ENCODE measurements at places on chromosomes 13 and 19.

GRCh38 chr19:55578031-55578760, 2.5 kb downstream of the ZNF579 start:
- peaks cover 7% of the 10 kb centered on the region for H3K4me1 ChIP-seq
- no peak overlapping the region for H3K4me3 ChIP-seq
- peaks cover 20% of the 10 kb centered on the region for H3K36me3 ChIP-seq
- H3K27me3 ChIP-seq, result no peaks in the 10 kb centered on the region
- DNase-seq, result no peak
- no peak overlapping the region for H3K27ac ChIP-seq

DNA sequence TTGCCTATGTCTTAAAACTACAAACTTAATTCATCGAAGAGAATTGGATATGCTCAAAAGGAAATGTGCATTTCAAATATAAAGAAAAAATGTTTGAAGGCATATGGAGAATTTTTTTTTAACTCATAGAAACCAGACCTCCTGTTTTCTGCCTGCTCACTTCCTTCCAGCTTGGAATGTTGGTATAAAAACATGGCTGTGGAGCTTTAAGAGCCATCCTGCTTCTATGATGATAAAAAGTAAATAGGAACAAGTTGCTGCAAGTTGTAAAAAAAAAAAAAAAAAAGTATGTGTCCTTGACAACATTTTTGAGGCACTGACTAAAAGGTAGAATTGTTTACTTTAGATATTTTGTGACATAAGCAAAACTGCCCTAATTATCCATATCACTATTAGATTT, 1230.7 kb downstream of the PCDH9 start:
- no peak for DNase-seq
- no peaks in the 10 kb centered on the region for H3K4me1 ChIP-seq
- no peaks in the 10 kb centered on the region for H3K27me3 ChIP-seq

GRCh38 chr13:81987159-81987558, 1646.2 kb upstream of the SPRY2 start:
- no peak overlapping the region for H3K4me3 ChIP-seq
- no peaks in the 10 kb centered on the region for H3K27me3 ChIP-seq
- no peak for DNase-seq
- no peaks in the 10 kb centered on the region for H3K36me3 ChIP-seq
- no peaks in the 10 kb centered on the region for H3K4me1 ChIP-seq
- no peak overlapping the region for H3K27ac ChIP-seq

- H3K4me3 ChIP-seq, result no peak overlapping the region
- H3K36me3 ChIP-seq, result no peaks in the 10 kb centered on the region
- peaks cover 10% of the 10 kb centered on the region for H3K4me1 ChIP-seq
- H3K27ac ChIP-seq, result no peak overlapping the region
- H3K27me3 ChIP-seq, result no peaks in the 10 kb centered on the region
Measured at GRCh38 chr13:39895254-39895653, 239.8 kb downstream of the COG6 start.

DNA sequence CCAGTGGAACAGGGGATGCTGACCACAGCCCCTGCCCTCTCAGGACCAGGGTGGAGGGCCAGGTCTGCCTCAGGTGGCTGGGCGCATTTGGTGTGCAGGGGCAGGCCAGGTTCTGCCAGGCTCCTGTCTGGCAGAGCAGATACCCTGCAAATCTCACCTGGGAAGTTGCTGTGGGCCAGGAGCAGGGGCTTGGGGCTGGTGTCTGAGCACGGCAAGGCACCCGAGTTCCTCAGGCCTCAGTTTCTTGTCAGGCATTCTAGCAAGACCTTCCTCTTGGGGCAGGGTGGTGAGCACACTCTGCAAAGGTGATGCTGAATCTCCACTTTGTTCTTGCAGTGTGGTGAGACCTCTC, 1.1 kb downstream of the CRTC1 start:
- no peak overlapping the region for H3K4me3 ChIP-seq
- no peaks in the 10 kb centered on the region for H3K4me1 ChIP-seq
- DNase-seq, result no peak
- no peak overlapping the region for H3K27ac ChIP-seq
- no peaks in the 10 kb centered on the region for H3K27me3 ChIP-seq
- H3K36me3 ChIP-seq, result no peaks in the 10 kb centered on the region

- no peaks in the 10 kb centered on the region for H3K36me3 ChIP-seq
- no peak overlapping the region for H3K27ac ChIP-seq
- no peaks in the 10 kb centered on the region for H3K27me3 ChIP-seq
- DNase-seq, result no peak
- H3K4me1 ChIP-seq, result no peaks in the 10 kb centered on the region
Measured at GRCh38 chr13:44169018-44169911, 204.4 kb upstream of the SERP2 start.

DNA sequence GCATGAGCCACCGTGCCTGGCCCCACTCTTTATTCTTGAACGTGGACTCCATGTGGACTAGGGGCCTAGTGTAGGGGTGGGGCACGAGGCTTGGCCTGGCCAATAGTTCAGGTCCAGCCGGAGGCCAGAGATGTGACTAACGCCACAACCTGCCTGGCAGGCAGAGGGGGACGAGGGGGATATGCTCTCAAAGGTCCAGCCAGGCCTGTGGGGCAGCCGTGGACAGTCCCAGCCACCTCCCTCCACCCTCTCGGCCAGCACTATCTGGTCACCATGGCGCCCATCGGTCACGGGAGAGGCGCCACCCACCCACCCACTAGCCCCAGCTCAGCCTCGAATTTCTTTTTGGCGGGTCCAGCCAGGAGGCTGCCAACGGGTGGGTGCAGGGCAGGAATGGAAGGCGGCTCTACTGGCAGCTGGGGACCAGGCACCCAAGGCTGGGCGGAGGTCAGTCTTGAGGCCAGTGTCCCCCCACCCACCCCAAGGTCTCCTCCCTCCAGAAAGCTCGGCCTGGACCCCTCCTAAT, 2.2 kb upstream of the CERS1 start:
- peaks cover 3% of the 10 kb centered on the region for H3K36me3 ChIP-seq
- no peaks in the 10 kb centered on the region for H3K27me3 ChIP-seq
- no peaks in the 10 kb centered on the region for H3K4me1 ChIP-seq
- H3K27ac ChIP-seq, result no peak overlapping the region

GRCh38 chr19:41441321-41441945, 1.5 kb upstream of the ERICH4 start:
- no peak overlapping the region for H3K27ac ChIP-seq
- H3K4me3 ChIP-seq, result no peak overlapping the region
- peaks cover 9% of the 10 kb centered on the region for H3K36me3 ChIP-seq
- no peak for DNase-seq

- no peaks in the 10 kb centered on the region for H3K4me1 ChIP-seq
- DNase-seq, result no peak
- H3K27ac ChIP-seq, result no peak overlapping the region
- H3K36me3 ChIP-seq, result peaks cover 30% of the 10 kb centered on the region
- no peak overlapping the region for H3K4me3 ChIP-seq
- no peaks in the 10 kb centered on the region for H3K27me3 ChIP-seq
Measured at GRCh38 chr13:102650444-102650843, 44.4 kb downstream of the METTL21C start.

DNA sequence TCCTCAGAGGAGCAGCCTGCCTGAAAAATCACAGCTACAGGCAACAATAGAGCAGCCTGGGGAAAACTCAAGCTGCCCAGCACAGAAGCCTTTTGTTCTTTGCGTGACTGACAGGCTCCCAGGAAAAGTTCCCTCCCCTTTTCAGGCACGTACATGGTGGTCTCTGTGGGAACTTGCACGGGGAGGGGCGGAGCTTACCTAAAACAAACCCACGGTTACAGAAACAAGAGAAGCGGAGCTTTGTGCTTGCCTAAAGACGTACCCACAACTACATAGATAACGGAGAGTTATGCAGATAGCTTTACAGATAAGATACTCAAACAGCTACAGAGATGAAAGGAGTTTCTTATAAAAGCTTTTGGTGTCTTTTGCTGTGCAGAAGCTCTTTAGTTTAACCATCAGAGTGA, 11.4 kb downstream of the ETFB start:
- peak; percentile 74 for DNase-seq
- H3K27ac ChIP-seq, result no peak overlapping the region
- H3K4me1 ChIP-seq, result no peaks in the 10 kb centered on the region

- H3K27ac ChIP-seq, result no peak overlapping the region
- no peak for DNase-seq
- H3K4me1 ChIP-seq, result no peaks in the 10 kb centered on the region
- H3K27me3 ChIP-seq, result no peaks in the 10 kb centered on the region
Measured at GRCh38 chr13:44770951-44771350, 194.8 kb upstream of the TSC22D1 start.

- no peak overlapping the region for H3K4me3 ChIP-seq
- DNase-seq, result no peak
- no peak overlapping the region for H3K27ac ChIP-seq
- H3K27me3 ChIP-seq, result no peaks in the 10 kb centered on the region
- peaks cover 2% of the 10 kb centered on the region for H3K4me1 ChIP-seq
- peaks cover 50% of the 10 kb centered on the region for H3K36me3 ChIP-seq
Measured at GRCh38 chr19:43735957-43736356, 18.8 kb downstream of the SMG9 start.

DNA sequence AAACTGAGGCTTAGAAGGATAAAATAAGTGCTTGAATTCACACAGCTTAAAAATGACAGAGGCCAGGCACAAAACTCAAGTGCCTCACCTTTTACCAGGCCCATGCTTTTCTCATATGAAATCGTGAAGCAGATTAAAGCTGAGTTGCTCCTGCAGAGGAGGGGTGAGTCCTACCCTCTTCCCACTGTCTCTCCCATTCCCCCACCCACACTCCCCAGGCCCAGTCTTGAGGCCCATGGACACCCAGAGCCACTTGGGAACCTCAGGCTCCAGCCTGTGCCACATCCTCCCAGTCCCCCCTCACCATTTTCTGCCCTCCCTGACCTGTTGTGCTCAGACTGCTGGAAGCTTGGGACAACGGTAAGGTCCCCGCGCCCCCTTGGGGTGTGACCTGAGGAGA, 17.5 kb downstream of the ZNF574 start:
- peaks cover 4% of the 10 kb centered on the region for H3K27me3 ChIP-seq
- H3K4me3 ChIP-seq, result no peak overlapping the region
- no peak overlapping the region for H3K27ac ChIP-seq
- H3K4me1 ChIP-seq, result no peaks in the 10 kb centered on the region
- no peak for DNase-seq
- H3K36me3 ChIP-seq, result no peaks in the 10 kb centered on the region

- peaks cover 19% of the 10 kb centered on the region for H3K4me1 ChIP-seq
- no peak overlapping the region for H3K4me3 ChIP-seq
- DNase-seq, result peak; percentile 62
- no peaks in the 10 kb centered on the region for H3K36me3 ChIP-seq
- no peaks in the 10 kb centered on the region for H3K27me3 ChIP-seq
Measured at GRCh38 chr13:29810145-29810742, 40.2 kb downstream of the UBL3 start.

DNA sequence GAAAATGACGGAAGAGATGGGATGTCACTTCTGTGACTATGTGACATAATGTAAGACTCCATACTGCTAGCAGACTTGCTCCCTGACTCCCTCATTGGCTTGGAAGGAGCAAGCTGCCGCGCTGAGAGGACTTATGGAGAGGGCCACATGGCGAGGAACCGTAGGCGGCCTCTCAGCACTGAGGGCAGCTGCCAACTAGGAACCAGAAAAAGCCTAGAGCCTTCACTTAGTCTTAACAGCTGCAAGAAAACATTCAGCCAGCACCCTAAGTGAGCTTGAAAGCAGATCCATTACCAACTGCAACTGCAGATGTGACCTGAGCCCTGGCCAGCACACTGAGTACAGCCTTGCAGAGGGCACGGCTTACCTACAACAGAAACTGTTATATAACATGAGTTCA, 33.9 kb downstream of the USP12 start:
- DNase-seq, result no peak
- no peaks in the 10 kb centered on the region for H3K4me1 ChIP-seq
- no peaks in the 10 kb centered on the region for H3K27me3 ChIP-seq
- no peaks in the 10 kb centered on the region for H3K36me3 ChIP-seq

GRCh38 chr19:11257846-11258380, 4.4 kb downstream of the DOCK6 start:
- no peaks in the 10 kb centered on the region for H3K36me3 ChIP-seq
- no peak overlapping the region for H3K27ac ChIP-seq
- DNase-seq, result no peak
- no peak overlapping the region for H3K4me3 ChIP-seq
- H3K4me1 ChIP-seq, result peaks cover 12% of the 10 kb centered on the region

GRCh38 chr19:29528350-29528945, 2.7 kb downstream of the VSTM2B start:
- peak; percentile 82 for DNase-seq
- no peak overlapping the region for H3K4me3 ChIP-seq
- peaks cover 63% of the 10 kb centered on the region for H3K27me3 ChIP-seq
- no peaks in the 10 kb centered on the region for H3K36me3 ChIP-seq
- no peak overlapping the region for H3K27ac ChIP-seq

GRCh38 chr13:92537471-92537870, 689.1 kb upstream of the GPC6 start:
- no peaks in the 10 kb centered on the region for H3K27me3 ChIP-seq
- no peaks in the 10 kb centered on the region for H3K36me3 ChIP-seq
- H3K4me3 ChIP-seq, result no peak overlapping the region
- no peak for DNase-seq

- no peak overlapping the region for H3K4me3 ChIP-seq
- H3K4me1 ChIP-seq, result peaks cover 2% of the 10 kb centered on the region
- no peaks in the 10 kb centered on the region for H3K27me3 ChIP-seq
- no peaks in the 10 kb centered on the region for H3K36me3 ChIP-seq
Measured at GRCh38 chr13:47822036-47822435, 179.0 kb downstream of the SUCLA2 start.

Measured in lung (tissue), 17 donors.